ENCODE measurements at places on chromosomes 3 and 15.

GRCh38 chr3:79497447-79498111 lies 270.2 kb downstream of the ROBO1 start:
- DNase-seq, result no peak

- DNase-seq, result no peak
Measured at GRCh38 chr3:108097322-108098002, 6.6 kb upstream of the CD47 start.

DNA sequence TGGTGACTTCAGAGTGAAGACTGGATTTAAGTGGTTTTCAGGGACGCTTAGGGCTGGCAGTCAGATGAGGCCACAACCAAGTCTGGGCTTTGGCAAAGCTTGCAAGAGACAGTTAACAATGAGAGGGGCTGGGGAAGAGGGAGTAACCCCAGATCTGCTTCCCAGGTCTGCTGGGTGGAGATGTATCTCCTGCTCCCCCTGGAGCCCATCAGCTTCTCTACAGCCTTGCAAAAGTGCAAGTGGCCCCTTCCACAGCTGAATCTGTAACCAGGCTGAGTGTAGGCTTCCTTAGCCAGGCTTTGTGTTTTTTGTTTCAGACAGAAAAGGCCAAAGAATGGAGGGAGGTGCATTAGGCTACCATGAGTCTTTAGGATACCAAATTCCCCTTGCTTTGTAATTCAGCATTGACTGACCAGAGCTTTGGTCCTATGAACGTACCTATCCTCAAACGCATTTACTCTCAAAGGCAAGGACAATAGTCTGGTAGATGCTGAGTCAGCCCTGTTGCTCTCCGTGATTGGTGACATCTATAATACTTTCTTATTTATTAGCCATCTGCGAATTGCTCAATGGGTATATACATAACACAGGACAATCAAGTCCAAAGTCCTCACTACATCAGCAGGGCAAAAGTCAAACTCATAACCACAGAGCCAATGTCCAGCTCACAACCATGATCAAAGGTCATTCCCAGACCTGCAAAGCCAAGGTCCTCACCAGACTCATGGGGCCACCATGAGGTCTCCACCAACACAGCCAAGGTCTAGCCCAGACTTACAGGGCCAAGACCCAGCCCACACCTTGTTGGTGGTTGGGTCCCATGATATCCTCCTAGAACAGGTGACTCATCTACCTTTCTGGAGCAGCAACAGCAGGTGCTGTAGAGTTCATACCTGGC lies 17.1 kb downstream of the CCDC13 start:
- DNase-seq, result no peak

GRCh38 chr3:30259730-30260129 lies 346.7 kb upstream of the TGFBR2 start:
- no peak for DNase-seq

DNA sequence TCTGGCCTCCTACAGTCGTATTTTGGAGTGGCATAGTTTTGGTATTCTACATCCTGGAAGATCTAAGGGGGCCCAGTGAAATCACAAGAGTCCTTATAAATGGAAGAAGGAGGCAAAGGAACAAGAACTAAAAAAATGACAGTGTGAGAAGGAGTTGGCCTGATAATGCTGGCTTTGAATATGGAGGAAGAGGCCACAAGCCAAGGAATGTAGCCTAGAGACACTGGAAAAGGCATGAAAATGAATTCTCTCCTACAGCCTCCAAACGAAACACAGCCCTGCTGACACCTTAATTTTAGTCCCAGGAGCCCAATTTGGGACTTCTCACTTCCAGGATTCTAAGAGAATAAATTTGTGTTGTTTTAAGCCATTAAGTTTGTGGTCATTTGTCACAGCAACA lies 54.6 kb upstream of the LIPC start:
- DNase-seq, result no peak

DNA sequence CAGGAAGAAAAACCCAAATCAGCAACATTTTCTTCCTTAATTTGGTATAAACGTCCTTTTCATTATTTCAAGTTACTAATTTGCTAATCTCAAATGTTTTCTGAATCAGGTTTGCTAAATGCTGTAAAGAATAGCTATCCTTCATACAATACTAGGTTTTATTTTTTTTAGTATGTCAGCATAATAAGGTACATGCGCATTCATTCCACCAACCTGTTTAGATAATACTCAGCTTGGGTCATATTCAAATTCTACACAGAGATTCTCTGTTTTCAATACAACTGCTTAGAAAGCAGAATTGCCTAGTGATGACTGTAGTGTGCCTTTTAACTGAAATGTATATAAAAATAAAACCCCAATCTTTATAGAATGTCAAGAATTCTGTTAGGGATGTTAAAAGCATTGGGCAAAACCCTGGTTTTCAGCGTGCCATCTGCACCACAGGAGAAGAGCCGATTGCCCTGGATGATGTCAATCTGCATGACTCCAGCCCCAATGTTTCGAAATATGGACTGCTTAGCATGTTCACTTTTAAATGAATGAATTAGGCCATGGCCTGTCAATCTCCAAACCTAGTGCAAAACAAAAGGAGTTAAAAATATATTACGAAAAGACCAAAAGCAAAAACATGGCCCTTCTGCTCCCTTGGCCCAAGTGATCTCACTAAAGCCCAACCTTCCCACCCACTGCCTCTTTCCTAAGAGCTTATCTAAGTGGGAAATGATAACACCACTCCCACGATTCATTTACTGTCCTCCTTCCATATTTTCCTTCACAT lies 107.4 kb downstream of the GLDN start:
- no peak for DNase-seq
